Upper lobe of right lung (tissue), 1 donor: ENCODE measurements at places on chromosomes 4 and X. TPM values are rescaled to one million over a fixed set of nuclear protein-coding genes. Genes with fewer than 3 reads are reported as not detected.
A peak's percentile ranks its signal among the peaks of the same experiment; 100 is the strongest.

Gene CT45A2
- not detected for total RNA-seq

GRCh38 chrX:6660567-6661264 is 125.8 kb upstream of the VCX3A start:
- no peaks in the 10 kb centered on the region for H3K27me3 ChIP-seq
- no peak overlapping the region for H3K27ac ChIP-seq
- DNase-seq, result no peak
- no peaks in the 10 kb centered on the region for H3K4me1 ChIP-seq
- H3K36me3 ChIP-seq, result no peaks in the 10 kb centered on the region
- no peak overlapping the region for H3K4me3 ChIP-seq

- H3K27me3 ChIP-seq, result no peaks in the 10 kb centered on the region
- H3K36me3 ChIP-seq, result no peaks in the 10 kb centered on the region
- peak; percentile 63 for DNase-seq
- H3K4me1 ChIP-seq, result no peaks in the 10 kb centered on the region
- peak overlapping the region; percentile 63 for H3K4me3 ChIP-seq
These were observed 797 bp downstream of the CD99L2 start for GRCh38 chrX:150897421-150898320.

- no peaks in the 10 kb centered on the region for H3K4me1 ChIP-seq
- H3K36me3 ChIP-seq, result no peaks in the 10 kb centered on the region
- DNase-seq, result no peak
- H3K27me3 ChIP-seq, result no peaks in the 10 kb centered on the region
These were observed 94.2 kb downstream of the LARP1B start for GRCh38 chr4:128155231-128155855.

GRCh38 chr4:54695337-54695736 is 37.6 kb downstream of the KIT start:
- no peaks in the 10 kb centered on the region for H3K36me3 ChIP-seq
- H3K27ac ChIP-seq, result no peak overlapping the region
- H3K4me1 ChIP-seq, result no peaks in the 10 kb centered on the region
- H3K27me3 ChIP-seq, result no peaks in the 10 kb centered on the region
- no peak overlapping the region for H3K4me3 ChIP-seq
